T-cell (primary cell): ENCODE measurements at places on chromosomes 6 and 20.

GRCh38 chr20:17617212-17617867, 47.5 kb downstream of the DSTN start:
- peak; percentile 20 for DNase-seq

GRCh38 chr20:48007351-48007750, 222.1 kb upstream of the SULF2 start:
- DNase-seq = no peak

- DNase-seq = no peak
Measured at GRCh38 chr6:156782691-156783320, 5.6 kb downstream of the ARID1B start.

- DNase-seq = no peak
Measured at GRCh38 chr6:108417027-108417426, 122.2 kb downstream of the AFG1L start.

DNA sequence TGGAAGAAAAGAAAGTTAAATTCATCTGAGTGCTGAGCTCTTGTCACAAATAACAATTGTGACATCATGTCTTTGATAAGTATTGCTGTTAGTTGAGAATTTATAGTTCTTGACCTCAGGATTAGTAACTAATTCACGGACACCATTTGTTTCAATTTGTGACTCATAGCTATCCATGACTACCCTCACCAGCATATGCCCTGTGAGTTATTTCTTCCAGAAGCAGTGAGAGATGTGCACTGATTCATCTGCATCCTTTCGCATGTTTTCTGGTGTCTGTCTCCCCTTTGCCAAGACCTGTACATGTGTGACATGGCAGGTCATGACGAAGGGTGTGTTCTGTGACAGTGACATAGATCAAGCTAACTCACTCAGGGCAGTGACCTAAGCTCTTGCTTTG, 86.9 kb downstream of the SOBP start:
- DNase-seq = no peak

GRCh38 chr6:140459209-140459608, 1084.8 kb upstream of the CITED2 start:
- DNase-seq = no peak

DNA sequence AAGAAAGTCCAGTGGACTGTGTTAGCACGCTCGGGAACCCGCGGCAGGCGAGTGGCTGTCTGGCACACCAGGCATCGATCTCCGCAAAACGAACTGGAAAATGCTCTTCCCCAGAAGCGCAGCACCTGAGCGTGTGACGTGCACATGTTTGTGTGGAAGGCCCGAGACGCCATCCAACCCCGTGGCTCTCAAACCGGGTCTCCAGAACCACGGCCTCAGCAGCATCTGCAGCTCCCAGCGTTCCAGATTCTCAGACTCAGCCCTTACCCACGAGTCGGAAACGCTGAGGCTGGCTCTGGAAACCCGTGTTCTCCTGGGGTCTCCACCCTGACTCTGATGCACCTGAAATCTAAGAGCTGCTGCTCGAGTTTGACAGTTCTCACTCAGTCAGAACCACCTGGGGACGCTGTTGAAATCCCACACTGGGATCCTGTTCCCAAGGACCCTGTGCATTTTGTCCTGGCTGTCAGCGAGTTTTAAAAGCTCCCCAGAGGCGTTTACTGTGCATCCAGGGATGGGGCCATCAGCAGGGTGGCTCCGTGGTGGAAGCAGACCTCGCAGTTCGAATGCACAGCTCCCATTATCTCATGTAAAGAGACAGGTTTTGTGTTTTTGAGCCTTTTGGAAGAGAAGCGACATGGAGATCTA, 69.0 kb downstream of the DLL1 start:
- DNase-seq = no peak
